ENCODE measurements at places on chromosomes 12 and 14.

DNA sequence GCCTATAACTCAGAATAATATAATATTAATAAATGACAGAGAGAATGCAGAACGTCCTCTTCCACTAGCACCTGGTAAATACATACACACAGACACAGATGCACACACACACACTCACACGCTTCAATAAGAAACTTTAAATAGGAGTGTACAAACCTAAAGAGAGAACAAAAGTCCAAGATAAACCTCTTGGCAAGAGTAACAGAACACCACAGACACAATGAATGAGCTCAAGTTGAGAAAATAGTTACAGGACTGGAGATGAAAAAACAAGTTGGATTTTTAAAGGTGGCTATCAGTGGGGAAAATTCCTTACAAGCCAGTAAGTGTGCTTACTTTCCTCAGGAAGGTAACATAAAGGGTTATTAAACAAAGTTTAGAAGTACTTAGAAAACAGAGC lies 35.2 kb downstream of the CRY1 start:
- no peak for DNase-seq

DNA sequence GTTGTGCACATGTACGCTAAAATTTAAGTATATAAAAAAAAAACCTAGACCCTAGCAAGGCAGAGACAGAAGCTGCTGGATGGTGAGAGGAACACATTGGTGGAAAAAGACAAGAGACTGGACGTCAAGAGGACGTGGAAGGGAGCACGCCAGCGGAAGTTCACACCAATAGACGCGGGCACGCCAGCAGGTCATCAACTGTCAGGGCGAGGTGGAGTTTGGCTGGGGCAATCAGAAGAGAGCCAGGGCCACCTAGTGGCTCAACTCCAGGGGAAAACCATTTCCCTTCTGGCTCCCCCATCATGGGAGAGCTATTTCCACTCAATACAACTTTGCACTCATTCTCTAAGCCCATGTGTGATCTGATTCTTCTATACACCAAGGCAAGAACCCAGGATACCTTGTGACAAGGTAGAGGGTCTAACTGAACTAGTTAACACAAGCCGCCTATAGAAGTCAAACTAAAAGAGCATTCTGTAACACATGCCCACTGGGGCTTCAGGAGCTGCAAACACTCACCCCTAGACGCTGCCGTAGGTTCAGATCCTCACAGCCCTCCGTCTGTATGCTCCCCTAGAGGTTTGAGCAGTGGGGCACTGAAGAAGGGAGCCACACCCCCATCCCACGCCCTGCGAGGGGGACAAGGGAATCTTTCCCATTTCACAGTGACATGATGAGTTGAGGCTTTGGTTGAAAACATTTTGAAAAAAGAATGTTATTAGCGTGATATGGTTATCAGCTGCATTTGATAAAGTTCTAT lies 702.7 kb downstream of the TMTC2 start:
- no peak for DNase-seq

- DNase-seq = no peak
Measured at GRCh38 chr12:19191089-19191488, 61.6 kb downstream of the PLEKHA5 start.

DNA sequence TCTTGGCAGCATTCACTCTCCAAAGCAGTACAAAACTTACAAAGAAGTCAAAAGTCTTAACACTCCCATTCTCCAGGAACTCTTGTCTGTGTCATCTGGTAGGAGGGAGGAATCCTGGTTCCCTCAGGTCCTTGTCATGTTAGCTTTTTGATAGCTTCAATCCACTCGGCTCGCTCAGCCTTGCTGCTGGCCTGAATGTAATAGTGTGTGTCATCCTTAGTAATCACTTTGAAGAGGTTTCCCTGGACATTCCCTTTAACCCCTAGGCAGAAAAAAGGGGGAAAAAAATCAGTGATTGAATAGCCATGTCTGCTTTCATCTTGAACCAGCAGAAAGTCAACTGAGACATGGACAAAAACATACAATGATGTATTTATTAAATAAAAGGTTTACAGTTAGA lies 24.8 kb downstream of the PLEK2 start:
- no peak for DNase-seq

DNA sequence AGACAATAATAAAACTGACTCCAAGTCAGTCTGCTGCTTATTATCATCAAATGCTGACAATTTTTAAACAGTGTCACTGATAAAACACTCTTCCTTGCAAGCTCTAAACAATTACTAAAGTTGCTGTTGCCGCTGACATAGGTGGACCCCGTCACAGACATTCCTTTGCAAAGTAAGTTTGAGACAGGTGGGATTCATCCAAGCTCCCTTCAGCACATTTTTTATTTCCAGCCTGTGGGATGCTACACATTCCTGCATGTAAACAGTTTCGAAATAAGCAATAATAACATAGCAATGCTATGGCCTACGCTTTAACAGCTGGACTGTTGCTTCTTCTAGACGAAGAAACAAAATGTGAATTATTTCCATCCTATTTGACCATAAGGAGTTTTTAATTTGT lies 85.4 kb upstream of the HIF1A start:
- no peak for DNase-seq

All from activated CD4-positive, alpha-beta T cell treated with anti-CD3 and anti-CD28 coated beads, Interleukin-2, amount 50 U/mL, for 16 hours (primary cell).